Activated CD4-positive, alpha-beta T cell treated with anti-CD3 and anti-CD28 coated beads, Interleukin-2, amount 10 ng/mL, durations not matched to agents 7 days and 5 days (primary cell): ENCODE measurements at places on chromosomes 5 and 9.
A peak's percentile ranks its signal among the peaks of the same experiment; 100 is the strongest.

DNA sequence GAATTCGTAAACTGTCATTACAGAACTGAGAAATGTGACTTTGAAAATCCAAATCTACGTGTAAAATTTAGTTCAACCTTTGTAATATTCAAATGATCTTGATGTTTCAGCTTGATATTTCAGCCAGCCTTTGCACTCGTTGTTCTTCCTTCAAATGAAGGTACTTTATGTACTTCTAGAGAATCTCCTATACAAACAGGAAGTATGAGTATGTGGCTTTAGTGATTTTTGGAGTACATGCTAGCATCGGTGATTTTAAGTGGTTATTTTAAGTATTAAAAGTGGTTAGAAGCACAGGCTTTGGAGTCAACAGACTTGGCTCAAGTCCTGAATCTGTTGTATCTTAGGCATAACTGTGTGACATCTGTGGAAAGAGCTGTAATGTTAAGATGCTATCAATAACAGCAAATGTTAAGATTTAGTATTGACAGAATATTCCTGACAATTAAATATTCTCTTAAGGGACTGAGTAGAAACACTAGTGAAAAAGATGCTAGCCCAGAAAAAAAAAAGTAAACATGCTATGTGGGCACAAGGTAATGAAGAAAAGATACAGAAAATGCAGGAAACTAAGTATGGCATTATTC, 398.0 kb downstream of the ADGRV1 start:
- DNase-seq = no peak

DNA sequence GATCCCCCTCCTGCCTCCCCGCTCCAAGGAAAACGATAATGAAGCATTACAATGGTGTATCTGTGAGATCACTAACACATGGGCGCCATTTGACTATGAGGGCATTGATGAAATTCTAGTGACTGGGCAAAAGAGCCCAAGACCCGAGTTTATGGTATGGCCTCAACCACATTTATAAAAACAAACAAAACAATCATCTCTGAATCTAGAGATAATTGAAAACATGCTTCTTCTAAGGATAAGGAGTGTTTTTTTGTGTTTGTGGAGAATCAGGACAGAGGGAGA, 100.9 kb upstream of the SEMA6A start:
- no peak for DNase-seq

DNA sequence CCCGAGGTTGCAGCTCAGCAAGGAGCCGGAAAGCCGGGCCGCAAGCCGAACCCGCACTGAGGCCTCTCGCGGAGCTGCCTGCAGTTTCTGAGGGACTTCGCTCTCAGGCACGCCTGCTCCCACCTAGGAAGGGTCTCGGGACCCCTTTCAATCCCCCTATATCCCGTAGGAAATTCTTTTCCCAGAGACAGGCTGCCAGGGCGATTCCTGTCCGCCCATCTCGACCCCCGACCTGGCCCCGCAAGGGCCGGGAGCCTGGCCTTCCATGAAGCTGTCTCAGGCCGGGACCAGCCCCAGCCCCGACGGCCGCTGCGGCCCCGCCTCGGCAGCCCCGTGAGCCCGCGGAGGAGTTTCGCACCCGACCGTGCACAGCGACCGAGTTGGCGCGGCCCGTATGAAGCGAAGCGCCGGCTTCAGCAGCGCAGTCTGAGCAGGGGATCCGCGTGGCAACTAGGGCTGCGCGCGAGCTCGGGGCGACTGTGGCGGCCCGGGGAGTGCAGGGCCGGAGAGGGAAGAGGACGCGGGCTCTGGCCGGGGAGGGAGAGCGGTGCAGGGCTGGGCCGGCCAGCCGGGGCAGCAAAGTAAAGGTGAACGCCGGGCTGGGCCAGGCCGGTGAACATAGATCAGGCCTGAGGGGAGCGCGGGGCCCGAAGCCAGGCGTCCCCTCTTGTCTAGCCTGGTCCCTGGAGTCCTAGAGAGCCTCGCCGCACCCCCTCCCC, 977 bp upstream of the PRDM12 start:
- DNase-seq = no peak

DNA sequence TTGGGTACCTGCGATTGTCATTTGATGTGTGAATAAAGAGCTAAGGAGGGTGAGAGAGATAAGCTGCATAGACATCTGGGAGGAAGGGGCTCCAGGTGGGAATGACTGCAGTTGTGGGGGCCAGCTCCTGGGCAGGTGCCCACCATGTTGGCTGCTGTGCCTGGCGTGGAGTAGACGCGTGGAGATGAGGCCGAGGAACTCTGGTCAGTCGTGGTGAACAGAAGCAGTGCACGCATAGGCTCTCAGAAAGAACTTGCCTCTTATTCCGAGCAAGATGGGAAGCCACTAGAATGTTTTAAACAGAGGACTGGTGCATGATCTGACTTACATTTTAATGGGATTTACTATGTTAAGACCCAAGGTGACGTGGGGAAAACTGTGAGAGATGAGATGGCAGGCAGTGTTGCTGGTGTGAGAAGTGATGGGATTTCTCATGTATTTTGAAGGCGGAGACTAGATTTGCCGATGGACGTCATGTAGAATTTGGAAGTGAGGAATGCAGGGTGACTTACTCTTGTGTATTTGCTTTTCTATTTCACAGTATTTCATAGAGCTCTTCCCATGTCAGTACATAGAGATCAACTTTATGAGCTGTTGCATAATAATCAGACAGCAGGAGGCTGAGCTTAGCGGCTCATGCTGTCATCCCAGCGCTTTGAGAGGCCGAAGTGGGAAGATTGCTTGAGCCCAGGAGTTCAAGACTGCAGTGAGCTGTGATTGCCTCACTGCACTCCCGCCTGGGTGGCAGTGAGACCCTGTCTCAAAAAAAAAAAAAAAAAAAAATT, 71.1 kb downstream of the EHMT1 start:
- DNase-seq = no peak

DNA sequence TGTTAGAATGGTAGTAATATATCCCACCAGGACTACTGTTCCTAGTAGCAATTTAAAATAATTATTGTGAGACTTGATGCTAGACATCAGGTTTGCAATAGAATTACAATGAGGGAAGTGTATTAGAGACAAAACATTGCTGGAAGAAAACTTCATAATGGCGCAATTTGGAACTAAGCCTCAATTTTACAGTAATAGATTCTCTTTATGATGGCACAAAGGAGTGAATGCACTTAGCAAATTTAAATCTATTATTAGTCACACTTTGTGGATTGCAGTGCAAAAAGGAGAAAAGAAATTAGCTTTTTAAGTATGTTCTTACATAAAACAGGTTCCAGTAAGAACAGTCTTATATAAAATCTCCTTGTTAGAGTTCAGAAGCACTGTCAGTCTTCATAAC, 358.3 kb downstream of the KIAA0825 start:
- DNase-seq = no peak

GRCh38 chr9:128943832-128944620, 3.4 kb downstream of the DOLK start:
- DNase-seq = no peak

- no peak for DNase-seq
Measured at GRCh38 chr9:134233022-134233421, 68.7 kb upstream of the RNU6ATAC start.

- peak; percentile 70 for DNase-seq
Measured at GRCh38 chr9:749716-750115, 91.8 kb upstream of the DMRT1 start.

GRCh38 chr9:130352081-130352480, 86.5 kb downstream of the HMCN2 start:
- DNase-seq = no peak

- DNase-seq = no peak
Measured at GRCh38 chr5:75509956-75510355, 1.5 kb downstream of the CERT1 start.

GRCh38 chr5:74258314-74258665, 382.2 kb downstream of the ENC1 start:
- DNase-seq = no peak

GRCh38 chr5:34496701-34497469, 159.2 kb upstream of the RAI14 start:
- DNase-seq = no peak
